ENCODE measurements at places on chromosomes 1 and 21. TPM values are rescaled to one million over a fixed set of nuclear protein-coding genes. Genes with fewer than 3 reads are reported as not detected.

DNA sequence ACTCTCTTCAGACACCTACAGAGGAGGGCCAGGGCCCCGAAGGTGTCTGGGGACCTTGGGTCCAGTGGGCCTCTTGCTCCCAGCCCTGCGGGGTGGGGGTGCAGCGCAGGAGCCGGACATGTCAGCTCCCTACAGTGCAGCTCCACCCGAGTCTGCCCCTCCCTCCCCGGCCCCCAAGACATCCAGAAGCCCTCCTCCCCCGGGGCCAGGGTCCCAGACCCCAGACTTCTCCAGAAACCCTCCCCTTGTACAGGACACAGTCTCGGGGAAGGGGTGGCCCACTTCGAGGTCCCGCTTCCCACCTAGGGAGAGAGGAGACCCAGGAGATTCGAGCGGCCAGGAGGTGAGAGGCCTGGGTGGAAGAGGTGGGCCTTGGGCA lies 3.7 kb downstream of the ADAMTSL4 start:
- peak; percentile 71 for DNase-seq

GRCh38 chr1:56278061-56278460 lies 301.3 kb downstream of the PLPP3 start:
- DNase-seq: no peak

- DNase-seq: peak; percentile 47
Observed at GRCh38 chr1:223835754-223836153, 10.0 kb downstream of the TP53BP2 start.

DNA sequence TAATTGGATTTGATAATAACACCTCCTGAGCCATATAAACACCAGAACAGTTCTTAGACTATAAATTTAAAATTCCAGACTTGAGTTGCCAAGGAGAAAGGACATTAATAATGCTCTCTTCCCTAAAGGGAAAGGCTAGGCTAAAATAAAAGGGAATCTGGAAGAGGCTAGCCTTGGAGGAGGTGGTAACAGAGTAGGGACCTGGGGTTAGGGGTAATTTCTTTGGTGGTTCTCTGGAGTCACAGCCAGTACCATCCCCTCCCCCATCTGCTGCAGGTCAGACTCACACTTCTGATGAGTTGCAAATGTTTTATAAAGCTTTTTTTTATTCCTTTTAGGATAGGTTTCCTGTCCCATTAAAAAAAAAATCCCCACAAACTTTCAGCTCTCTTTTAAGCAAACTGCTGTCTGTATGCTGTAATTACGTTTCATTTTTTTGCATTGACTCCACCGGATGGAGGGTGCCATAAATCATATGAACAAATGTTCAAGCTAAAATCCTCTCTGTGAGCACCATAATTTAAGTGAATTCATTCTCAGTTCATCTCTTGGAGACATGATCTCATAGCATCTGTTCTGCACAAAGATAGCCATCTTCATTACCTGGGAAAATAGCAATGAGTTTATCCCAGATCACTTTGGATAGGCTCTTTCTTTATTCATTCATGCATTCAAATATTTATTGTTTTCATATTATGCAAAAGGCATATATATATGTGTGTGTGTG lies 379.6 kb downstream of the TTLL7 start:
- DNase-seq: no peak

- DNase-seq: no peak
Observed at GRCh38 chr1:149962039-149962647, 25.5 kb upstream of the MTMR11 start.

DNA sequence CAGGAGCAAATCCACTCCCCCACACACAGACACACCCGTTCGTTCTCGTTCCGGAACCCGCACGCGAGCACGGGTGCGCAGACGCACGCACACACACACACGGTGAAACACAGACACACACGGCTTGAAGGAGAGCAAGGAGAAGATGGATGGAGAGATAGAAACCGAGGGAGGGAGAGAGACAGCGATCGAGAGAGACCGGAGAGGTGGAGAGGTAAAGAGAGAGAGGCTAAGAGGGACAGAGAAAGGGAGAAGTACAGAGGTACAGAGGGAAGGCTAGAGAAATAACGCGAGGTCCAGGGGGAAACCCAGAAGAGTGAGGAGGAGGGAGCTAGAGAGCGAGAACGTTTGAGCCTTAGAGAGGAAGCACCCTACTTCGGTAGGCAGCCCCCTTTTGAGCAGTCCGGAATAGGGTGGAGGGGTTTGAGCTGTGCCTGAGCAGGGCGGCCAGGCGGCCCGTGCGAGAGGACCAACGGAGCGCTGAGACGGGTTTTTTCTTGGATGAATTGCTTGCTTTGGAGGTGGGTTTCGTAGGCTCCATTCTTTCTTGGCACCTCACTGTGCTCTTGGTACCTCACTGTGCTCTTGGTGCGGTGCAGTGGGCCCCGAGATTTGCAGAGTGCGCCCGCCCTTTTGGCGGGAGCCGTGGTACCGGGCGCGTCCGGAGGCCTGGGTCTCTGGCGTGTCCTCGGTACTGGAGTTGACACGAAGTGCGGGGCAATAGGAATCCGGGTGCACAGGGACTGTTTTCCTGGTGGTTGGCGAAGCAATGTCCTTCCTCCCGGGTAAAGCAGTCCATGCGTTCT lies 88.4 kb upstream of the RHOU start:
- peak; percentile 72 for DNase-seq

GRCh38 chr1:171245458-171246064 lies 2.7 kb upstream of the FMO1 start:
- no peak for DNase-seq

GRCh38 chr1:228744356-228744755 lies 9.1 kb downstream of the RHOU start:
- DNase-seq: no peak

- no peak for DNase-seq
Observed at GRCh38 chr1:6521536-6521935, 30.1 kb upstream of the PLEKHG5 start.

DNA sequence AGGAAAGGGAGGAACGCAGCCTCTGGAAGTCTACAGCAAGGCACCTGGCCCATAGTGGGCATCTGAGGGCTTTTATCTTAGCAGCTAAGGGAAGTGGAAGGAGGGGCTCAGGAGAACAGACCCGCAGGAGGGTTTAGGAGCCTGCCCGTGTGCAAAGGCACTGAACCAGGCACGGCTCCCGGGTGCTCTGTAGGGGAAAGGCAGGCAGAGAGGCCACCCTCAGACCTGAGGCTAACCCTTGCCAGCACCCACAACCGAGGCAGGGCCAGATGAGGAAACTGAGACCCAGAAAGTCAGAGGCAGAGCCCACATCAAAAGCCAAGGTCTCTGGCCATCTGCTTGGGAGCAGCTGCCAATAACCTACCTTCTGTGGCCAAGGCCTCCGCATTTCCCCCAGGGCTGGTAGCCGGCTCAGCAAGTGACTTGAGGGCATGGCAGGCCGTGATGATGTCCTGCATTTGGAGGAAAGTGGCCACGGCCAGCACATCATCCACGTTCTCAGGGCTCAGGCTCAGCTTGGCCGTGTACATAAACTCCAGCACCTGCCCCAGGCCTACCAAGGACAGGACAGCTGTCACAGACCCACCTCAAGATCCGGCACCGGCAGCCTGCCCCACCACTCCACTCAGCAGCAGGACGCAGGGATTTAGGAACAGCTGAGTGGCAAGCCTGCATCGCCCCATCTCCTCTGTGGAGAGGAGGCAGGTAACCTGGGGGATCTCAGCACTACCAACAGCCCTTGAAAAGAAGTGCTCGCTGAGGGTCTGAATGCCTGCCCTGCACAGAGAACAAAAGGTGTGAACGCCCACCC lies 29.1 kb downstream of the ZBTB17 start:
- DNase-seq: peak; percentile 79

DNA sequence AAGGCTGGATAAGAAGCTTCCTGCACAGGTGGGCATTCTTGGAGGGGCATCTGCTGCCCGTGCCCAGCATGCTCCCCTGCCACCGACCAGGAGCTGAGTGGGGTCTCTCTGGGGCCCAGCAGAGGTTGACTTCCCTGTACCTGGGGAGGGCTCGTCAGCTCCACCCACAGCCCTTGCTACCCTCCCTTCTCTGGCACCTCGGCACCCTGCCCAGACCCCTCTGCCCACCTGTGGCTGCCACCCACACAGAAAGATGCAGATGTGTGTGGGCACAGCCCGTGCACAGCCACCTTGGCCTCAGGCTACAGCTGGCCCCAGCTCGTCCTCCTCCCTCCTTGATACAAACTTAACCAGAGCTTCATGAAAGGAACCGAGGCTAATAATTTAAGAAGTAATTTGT lies 241.2 kb upstream of the VAMP3 start:
- peak; percentile 11 for DNase-seq

DNA sequence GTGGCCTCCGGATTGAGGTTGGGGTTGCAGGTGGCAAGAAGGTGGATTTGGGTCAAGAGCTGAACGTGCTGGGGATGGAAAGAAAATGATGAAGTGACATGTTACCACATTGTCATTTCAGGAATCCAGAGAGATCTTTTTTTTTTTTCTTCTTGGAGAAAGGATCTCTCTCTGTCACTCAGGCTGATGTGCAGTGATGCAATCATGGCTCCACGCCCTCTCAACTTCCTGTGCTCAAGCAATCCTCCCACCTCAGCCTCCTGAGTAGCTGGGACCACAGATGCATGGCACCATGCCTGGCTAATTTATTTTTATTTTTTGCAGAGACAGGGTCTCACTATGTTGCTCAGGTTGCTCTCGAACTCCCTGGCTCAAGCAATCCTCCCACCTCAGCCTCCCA lies 80.6 kb downstream of the GON4L start:
- peak; percentile 13 for DNase-seq

GRCh38 chr1:94804442-94804837 lies 15.7 kb upstream of the SLC44A3 start:
- DNase-seq: no peak

DNA sequence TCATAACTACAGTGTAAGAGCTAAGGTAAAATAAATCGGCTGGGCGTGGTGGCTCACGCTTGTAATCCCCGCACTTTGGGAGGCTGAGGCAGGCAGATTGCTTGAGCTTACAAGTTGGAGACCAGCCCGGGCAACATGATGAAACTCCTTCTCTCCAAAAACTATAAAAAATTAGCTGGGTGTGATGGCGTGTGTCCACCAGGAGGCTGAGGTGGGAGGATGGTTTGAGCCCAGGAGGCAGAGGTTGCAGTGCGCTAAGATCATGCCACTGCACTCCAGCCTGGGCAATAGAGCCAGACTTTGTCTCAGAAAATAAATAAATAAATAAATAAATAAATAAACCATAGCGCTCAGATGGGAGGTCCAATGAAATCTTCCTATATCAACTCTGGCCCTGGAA lies 16.7 kb upstream of the FAM110D start:
- DNase-seq: no peak

DNA sequence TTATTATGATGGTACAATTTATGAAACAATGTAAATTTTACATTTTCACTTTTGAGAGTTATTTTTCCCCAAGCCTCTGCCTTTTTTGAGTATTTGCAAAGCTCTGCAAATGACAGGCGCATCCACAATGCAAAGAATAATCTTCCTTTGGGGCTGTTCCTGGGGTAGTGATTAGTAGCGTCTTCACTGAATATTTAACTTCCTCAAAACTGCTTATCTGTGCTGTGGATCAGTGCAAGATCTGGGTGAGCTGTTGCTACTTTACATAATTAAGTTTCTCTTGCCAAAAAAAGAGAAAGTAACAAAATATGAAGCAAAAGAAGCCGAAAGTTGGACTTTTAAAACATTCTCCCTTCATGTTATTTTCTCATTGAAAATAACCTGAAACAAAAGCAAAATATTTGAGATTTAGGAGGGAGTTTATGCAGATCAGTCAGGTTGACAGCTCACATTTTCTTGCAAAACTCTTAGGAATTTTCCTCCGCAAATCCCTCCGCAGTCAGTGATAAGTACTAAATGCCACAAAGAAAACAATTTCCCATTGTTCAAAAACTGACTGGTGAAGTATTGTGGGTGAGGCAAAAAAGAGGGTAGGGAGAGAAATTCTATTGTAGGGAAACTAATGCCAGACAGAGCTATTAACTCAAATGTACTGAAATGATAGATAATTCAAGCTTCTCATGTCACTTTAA lies 276.4 kb upstream of the B3GALT2 start:
- no peak for DNase-seq

GRCh38 chr1:178020968-178021640 lies 51.2 kb upstream of the SEC16B start:
- no peak for DNase-seq

DNA sequence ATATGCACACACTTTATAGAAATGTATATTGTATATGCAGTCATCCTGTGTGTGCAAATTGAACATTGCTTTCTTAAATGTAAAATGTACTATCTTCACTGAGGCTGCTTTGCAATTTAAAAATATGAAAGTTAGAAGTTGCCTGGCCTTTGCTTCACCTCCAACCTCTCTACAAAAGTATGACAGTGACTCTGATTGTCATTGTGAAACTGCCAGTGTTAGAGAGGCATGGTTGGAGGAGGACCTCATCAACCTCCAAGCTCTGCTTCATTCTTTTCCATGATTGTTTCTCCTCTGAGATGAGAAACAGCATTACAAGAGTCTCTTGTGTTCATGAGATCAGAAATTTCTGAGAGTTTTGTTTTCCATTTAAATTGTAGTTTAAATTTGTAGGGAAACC lies 185.5 kb downstream of the ZC3H11B start:
- DNase-seq: no peak

DNA sequence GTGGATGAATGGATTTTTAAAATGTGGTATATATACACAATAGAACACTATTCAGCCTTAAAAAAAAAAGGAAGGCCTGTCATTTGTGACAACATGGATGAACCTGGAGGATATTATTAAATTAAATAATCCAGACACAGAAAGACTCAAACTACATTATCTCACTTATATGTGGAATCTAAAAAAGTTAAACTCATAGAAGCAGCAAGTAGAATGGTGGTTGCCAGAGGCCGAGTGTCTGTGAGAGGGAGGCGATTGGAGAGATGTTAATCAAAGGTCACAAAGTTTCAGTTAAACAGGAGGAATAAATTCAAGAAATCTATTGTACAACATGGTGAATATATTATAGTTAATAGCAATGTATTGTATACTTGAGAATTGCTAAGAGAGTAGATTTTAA lies 39.7 kb downstream of the ZC3H11B start:
- no peak for DNase-seq

MASP2 gene
- total RNA-seq: not detected

TRIM17 gene
- under 0.01 TPM for total RNA-seq

XCL1 gene
- not detected for total RNA-seq

GPR3 gene
- under 0.01 TPM for total RNA-seq

OR10Z1 gene
- total RNA-seq: not detected

PGBD5 gene
- total RNA-seq: 0.29 TPM

KCNN3 gene
- under 0.01 TPM for total RNA-seq

PRAMEF20 gene
- total RNA-seq: not detected

SYCP1 gene
- not detected for total RNA-seq

LRRC71 gene
- total RNA-seq: 0.59 TPM

C2CD4D gene
- total RNA-seq: not detected

HSF2BP gene
- 1.8 TPM for total RNA-seq
